ENCODE measurements at places on chromosomes 7 and 10.

GRCh38 chr7:123191132-123191531 lies 8.6 kb downstream of the SLC13A1 start:
- no peak for DNase-seq

DNA sequence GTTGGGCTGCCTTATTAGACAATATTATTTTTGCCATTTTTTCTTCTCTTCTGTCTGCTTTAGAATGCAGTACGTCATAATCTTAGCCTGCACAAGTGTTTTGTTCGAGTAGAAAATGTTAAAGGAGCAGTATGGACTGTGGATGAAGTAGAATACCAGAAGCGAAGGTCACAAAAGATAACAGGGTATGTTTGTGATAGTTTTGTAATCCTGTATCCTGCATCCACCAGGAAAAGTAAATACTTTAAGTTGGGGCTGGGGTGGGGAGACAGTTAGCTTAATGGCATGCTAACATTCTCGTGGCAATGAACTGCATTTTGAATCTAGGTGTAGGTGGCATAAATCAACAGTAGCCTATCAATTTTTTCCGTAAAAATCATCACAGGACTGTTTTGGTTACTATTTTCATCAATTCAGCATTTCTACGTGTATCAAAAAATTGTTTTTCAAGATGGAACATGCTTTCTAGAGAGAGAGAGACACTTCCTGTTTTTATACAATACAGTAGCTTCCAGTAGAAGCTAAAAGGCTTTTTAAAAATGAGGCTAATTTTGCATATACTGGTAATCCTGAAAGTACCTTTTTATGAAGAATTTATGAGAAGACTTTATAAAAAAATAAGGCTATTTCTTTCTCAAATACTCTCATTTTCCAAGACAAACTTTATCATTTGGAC lies 247.5 kb downstream of the FOXP2 start:
- DNase-seq: no peak

GRCh38 chr10:7788639-7789286 lies 786 bp downstream of the ATP5F1C start:
- no peak for DNase-seq

DNA sequence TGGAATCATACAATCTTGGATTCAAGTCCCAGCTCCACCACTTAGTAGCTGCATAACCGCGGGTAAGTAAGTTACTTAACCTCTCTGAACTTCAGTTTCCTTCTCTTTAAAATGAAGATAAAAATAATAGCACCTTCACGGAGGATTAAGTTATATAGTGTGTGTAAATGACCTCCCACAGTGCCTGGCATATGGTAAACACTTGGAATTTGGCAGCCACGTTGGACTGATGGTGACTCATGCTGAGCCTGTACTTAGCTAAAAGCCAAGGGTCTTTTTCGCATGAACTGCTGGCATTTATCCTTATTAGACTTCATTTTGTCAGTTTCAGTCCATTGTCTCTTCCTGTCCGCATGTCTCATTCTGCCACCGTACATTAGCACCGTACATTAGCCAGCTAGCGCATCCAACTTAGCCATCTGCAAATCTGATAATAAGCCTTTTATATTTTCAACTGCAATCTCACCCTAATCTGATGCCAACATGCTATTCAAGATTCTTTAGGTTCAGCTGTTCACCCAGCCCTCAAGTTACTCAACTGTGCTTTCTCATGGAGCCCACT lies 11.2 kb downstream of the SLC13A4 start:
- DNase-seq: no peak

DNA sequence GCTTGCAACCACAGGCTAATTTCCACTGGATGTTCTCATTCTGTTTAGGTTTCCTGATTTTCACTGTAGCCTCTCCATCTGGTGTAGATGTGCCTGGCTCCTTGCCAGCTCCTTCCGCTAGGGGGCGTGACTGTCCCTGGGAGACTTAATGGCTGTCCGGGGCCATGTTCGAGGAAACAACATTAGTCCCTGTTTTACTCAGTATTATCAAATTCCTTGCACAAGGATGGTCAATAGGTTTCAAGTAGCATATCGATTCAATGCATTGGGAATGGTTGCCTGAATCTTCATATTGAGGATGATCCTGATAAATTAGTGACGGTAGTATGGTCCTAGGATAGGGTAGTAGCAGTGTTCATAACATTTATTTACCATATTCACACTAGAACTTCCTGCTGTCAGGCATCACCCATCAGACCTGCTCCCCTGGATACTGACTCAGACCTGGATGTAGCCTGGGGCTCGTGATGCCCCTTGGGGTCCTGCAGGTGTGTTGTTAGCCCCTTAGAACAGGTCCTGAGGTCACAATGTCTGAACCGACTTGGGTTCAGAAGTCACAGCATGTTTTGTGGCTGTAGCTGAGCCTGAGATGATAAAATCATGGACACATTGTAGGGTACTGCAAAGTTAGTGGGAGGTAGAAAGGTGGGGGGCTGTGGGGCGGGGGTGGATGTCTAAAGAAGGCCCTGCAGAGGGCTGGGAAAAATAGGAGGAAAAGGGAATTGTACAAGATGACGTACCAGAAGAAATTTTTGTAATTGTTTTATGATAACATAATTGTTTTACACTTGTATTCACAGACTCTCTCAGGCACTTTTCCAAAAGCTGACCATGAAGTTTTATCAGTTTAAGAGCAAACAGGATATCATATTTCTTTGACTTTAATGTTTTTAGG lies 8.9 kb upstream of the EXOC6 start:
- DNase-seq: no peak

- no peak for DNase-seq
These were observed 57.1 kb downstream of the SLIT1 start for GRCh38 chr10:97128516-97129154.

GRCh38 chr10:43900571-43900970 lies 251.9 kb upstream of the ZNF32 start:
- DNase-seq: no peak

DNA sequence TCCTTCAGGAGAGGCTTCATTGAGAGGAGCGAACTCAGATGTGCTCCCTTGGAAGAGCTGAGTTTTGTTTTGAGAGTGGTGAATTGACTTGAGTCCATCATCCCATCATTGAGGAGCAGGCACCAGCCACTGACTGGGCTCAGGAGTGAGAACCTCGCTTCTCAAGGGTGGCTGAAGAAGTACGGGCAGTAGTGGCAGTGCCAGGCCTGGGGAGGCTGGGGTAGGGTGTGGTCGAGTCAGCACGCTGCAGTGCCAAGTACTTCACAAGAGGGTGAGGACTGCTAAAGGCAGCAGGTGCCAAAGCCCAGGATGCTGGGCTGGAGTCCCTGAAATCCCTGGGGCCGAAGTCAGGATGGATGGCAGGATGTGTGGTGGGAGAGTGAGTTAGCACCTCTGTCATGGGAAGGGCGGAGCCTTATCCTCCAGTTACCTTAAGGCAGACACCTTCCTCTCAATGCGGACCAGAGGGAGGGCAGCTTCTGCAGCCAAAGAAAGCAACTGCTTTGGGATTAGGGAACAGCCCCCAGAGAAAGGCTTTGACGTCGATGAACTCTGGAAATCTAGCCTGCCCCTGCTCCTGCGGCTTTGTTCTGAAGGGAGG lies 210.3 kb downstream of the CAMK1D start:
- no peak for DNase-seq

GRCh38 chr7:52017802-52018679 lies 701.4 kb upstream of the COBL start:
- DNase-seq: no peak

DNA sequence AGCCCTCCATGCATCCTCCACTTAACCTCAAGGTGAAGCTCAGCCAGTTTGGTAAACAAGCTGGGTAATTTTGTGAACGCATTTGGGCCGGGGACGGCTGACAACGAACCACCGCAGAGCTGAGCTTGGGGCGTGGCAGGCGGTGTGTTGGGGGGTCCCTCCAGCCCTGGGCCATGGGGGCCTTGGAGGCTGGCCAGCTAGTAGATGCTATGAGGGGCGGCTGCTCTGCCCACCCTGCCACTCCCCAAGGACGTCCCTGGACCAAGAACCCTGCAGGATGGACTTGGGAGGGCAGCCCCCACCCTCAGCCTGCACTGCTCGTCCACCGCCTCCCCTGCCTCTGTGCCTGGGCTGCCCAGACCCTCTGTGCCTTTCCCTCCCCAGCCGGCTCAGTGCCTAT lies 12.0 kb upstream of the SCART1 start:
- DNase-seq: no peak

Data from stimulated activated CD8-positive, alpha-beta memory T cell treated with anti-CD3 and anti-CD28 coated beads, Interleukin-15, amount 100 ng/mL, for 4 hours (primary cell).